Large intestine (tissue), 12 donors: ENCODE measurements at places on chromosomes 2 and 18. TPM values are rescaled to one million over a fixed set of nuclear protein-coding genes. Genes with fewer than 3 reads are reported as not detected.

PID1 gene
- polyA plus RNA-seq = 12.4 TPM

GRCh38 chr2:222783592-222783991 is 77.2 kb upstream of the ACSL3 start:
- no peak for DNase-seq

GRCh38 chr2:200369886-200370285 is 63.4 kb downstream of the SPATS2L start:
- peak; percentile 66 for DNase-seq

GRCh38 chr18:59834267-59834666 is 65.5 kb upstream of the PMAIP1 start:
- no peak for DNase-seq
